ENCODE measurements at places on chromosomes 11 and 22.
A peak's percentile ranks its signal among the peaks of the same experiment; 100 is the strongest.

GRCh38 chr11:62879235-62879978 is 1.3 kb upstream of the SLC3A2 start:
- DNase-seq = peak; percentile 44

DNA sequence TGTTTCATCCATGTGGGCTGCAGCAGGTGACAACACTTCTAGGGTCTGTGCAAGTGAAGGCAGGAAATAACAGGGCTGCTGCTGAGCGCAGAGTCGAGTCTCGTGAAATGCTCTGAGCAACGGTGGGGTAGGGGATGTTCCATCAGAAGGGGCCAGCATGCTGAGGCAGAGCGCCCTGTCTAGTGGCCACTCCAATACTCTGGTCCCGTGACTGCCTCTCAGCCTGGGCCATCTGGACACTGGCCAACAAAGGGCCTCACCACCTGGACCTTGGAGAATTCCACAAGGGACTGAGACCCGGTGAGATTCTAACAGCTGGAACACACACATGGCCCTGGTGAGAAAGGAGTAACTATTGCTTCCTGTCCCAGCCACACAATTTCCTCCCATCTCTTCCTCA is 375.7 kb downstream of the SHANK2 start:
- no peak for DNase-seq

DNA sequence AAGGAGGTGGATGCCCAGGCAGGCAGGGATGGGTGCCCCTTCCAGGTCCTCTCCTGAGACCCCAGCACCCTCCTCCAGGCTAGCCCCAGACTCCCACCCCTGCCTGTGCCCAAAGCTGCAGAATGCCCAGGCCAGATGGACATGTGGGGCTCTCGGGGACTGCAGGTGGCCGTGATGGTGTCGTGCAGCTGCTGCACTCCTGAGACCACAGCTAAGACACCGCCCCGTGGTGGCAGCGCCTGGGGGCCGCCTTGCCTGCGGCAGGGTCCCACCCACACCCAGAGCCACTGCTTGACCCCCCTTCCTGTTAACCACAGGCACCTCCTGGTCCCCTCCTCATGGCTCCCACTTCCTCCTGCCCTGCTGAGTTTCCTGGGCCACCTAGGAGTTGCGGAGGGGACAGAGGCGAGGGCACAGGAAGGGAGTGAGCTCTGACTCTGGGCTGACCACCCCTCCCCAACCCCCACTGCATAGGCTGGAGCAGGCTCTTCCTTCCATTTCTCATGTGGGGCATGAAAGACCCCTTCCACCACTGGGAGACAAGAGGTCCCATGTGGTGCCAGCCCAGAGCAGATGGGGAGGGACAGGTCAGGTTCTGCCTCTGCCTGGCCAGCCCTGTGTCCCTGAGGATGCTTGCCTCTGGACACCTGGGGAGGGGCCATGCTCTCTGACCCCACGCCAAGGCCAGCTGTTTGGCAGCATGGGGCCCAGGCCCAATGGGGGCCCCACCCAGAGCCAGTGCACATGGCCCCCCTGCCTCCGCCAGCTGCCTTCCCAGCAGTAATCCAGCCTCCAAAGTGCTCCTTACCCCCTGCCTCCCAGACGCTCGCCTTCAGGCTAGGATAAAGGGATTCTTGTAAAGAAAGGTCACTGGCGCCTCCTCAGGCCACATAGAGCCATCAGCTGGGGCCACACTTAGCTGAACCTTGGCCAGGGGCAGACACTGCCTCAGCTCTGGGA is 29.3 kb downstream of the OSBPL5 start:
- DNase-seq = no peak

GRCh38 chr11:118792570-118793124 is 1.7 kb upstream of the DDX6 start:
- peak; percentile 92 for DNase-seq

GRCh38 chr11:31366795-31367194 is 2.7 kb downstream of the DCDC1 start:
- DNase-seq = no peak

DNA sequence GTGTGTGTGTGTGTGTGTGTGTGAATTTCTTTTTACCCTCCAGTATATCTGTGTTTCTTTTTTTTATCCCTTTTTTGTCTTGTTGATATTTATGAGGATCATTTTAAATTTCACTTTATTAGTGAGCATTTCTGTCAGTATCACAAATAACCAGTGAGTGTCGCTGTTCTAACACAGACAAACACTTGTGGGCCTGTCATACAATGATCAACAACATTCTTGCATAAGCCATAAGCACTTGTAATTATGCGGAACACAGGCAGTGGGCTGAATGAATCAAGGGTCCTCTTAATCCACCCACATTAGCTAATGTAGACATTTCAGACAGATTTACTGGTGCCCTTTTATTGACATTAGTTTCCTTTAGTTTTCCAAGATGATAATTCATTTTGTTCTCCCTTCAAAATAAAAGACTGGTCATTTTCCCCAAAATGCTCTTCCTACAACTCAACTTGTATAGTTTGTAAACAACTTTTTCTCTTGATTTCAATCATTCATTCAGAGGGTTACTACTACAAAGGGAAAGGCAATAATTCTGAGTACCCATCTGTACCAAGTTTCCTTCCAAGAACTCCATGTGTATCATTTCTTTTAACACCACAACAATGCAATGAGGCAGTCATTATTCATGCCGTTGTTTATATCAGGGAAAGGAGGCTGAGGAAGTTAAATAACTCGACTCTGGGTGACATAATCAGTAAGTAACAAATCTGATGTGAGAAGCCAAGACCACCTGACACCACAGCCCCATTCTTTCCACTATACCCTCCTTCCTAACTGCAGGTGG is 34.5 kb upstream of the ANO3 start:
- DNase-seq = peak; percentile 71

- peak; percentile 38 for DNase-seq
These were observed 1162.1 kb downstream of the DLG2 start for GRCh38 chr11:84465040-84465439.

DNA sequence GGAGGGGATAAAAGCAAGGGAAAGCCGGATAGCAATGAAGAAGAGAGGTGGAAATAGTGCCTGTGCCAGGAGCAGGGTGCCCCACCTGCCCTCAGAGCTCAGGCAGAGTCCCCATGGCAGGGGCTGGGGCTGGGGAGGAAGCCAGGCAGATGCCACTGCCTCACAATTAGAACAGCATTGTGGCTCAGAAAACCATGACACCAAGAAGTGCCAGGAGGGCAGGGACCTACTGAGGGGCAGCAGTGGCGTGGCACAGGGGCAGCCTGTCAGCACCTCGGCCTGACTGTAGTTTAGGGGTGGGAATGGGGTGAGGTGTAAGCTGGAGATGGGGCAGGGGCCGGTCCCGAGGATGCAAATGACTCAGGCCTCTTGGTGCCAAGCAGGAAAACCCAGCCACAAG is 532.1 kb upstream of the B3GAT1 start:
- no peak for DNase-seq

DNA sequence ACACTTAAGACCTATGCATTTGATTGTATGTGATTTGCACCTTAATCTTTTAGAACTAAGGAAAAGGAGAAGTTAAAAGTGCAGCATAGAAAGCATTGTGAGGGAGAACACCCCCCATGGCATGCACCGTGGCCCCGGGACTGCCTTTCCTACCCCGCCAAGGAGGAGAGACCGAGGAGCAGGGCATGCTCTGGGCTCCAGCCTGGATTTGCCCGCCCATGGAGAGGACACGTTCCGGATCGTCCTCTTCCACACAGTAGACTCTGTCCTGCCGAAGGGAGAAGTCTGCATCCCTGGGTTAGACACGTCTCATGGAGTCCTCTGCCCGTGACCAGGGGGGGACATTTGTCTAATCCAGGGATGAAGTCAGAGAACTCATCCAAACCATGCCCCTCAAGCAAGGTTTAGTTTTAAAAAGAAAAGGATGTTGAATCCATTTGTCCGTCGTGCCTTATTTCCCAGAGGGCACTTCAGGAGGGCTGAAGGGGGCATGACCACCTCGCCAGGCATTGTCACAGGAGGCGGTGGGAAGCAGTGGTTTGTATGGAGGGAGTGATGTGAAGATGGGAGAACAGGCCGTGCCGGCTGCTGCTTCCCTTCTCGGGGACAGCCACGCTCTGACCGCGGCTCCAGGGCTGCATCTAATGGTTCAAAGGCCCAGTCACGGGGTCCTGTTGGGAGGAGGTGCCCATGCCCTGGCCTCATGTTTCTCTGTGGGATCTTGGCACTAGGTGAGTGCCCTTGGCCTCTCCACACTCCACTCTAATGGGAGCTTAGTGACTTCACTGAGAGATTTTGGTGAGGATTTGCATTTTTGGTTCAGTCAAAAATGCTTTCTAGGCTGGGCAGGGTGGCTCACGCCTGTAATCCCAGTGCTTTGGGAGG is 66.2 kb upstream of the GAL start:
- no peak for DNase-seq

- DNase-seq = peak; percentile 24
These were observed 5.9 kb downstream of the LMNTD2 start for GRCh38 chr11:554428-555226.

DNA sequence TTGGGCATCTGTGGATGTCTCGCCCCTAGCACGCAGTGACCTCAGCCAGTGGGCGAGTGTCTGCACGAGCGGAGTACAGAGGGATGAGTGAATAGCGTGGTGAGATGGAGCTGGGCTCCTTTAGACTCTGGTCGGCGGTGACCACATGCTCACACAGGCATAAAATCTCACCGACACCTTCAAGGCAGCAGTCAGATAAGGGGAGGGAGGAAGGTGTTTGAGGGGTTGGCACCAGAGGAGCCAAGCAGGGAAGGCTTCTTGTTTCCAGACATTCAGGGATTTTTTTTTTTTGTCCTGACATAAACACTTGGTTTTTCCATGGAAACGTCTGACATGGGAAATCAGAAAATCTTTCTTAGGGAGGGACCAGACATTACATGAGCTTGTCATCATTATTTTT is 35.8 kb downstream of the GRIK4 start:
- DNase-seq = no peak

- no peak for DNase-seq
These were observed 191.6 kb upstream of the NCAM1 start for GRCh38 chr11:112769584-112769983.

- no peak for DNase-seq
These were observed 396 bp downstream of the OSBP start for GRCh38 chr11:59615120-59615636.

DNA sequence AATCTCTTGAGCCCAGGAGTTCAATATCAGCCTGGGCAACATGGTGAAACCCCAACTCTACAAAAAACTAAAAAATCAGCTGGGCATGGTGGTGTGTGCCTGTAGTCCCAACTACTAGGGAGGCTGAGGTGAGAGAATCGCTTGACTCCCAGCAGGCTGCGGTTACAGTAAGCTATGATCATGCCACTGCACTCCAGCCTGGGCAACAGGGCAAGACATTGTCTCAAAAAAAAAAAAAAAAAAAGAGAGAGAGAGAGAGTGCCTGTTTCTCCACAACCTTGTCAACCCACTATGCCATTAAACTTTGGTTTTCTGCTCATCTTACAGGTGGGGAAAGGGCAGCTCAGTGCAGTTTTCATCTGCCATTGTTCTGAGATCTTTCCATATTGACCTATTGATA is 5.1 kb downstream of the FOLR3 start:
- DNase-seq = no peak

DNA sequence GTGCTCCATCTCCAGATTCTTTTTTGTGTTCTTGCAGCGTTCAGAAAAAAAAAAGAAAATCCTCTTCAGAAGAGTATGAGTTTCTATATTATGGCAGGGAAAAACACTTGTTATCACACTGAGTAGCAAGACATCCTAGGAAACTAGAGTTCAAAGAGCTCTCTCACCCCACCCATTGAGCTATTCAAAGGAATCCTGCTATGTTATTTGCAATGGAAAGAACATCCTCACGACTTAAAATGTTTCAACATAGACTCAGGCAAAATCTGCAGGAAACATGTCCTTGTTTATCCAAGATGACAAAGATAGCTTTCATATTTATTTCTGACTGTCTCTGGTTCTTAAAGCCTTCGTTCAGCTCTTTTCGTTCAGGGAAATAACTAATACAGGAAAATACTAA is 331.6 kb upstream of the ANO5 start:
- DNase-seq = no peak

DNA sequence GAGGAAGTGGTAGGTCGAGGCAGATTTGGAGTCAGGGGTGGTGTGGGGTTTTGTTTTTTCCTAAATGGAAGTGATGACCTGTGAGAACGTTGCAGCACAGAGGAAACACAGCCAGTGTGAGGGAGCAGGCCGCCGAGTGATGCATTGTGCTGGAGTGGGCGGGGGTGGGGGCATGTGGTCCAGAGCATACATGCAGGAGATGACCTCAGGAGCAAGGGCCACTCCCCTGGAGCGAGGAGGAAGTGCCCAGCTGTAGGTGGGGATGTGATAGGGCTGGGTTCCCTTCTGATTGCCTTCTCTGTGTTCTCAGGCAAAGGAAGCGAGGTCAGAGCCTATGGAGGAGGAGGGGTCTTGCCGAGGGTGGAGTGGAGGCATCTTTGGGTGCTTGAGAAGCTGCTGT is 81.4 kb downstream of the PPP6R3 start:
- no peak for DNase-seq

DNA sequence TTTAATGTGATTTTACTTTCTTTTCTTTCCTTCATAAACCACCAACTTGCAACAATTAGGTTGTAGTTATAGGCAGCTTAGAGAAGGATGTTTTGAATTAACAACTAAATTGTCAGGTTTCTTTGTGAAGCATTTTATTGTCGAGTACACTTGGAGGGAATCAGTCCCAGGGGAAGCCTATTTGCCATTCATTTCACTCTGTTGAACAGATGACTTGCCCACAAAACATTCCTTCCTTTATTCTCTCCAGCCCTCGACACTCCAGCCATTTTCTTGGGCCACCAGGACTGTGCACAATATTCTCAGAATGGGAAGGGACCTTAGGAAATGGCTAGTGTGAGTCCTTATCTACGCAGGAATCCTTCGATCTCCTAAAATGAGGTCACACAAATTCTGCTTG is 620.6 kb downstream of the SOX6 start:
- no peak for DNase-seq

- DNase-seq = no peak
These were observed 4.9 kb upstream of the NUDT8 start for GRCh38 chr11:67634366-67635230.

DNA sequence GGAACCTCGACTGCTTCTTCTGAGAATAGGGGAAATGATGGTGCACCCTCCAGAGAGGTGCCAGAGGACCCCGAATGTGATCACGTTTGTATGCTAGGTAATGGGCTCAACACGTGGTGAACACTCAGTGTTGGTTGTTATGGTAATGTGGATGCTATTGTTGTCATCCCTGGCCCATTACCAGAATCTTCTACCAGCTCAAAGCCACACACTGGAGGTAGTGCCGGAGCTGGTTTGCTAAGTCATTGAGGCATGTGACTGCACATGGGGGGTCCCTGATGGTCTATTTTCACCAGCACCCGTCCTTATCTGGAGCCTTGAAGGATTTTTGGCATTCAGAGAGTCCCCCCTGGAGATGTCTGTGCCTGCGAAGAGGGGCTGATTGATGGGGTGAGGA is 119.1 kb upstream of the CD82 start:
- DNase-seq = no peak

Measured in astrocyte of the spinal cord (primary cell).